ENCODE measurements at places on chromosomes 13 and 19.

- DNase-seq = no peak
Measured at GRCh38 chr19:1366296-1366695, 17.4 kb upstream of the NDUFS7 start.

- DNase-seq = no peak
Measured at GRCh38 chr13:45396533-45397095, 21.6 kb downstream of the SLC25A30 start.

DNA sequence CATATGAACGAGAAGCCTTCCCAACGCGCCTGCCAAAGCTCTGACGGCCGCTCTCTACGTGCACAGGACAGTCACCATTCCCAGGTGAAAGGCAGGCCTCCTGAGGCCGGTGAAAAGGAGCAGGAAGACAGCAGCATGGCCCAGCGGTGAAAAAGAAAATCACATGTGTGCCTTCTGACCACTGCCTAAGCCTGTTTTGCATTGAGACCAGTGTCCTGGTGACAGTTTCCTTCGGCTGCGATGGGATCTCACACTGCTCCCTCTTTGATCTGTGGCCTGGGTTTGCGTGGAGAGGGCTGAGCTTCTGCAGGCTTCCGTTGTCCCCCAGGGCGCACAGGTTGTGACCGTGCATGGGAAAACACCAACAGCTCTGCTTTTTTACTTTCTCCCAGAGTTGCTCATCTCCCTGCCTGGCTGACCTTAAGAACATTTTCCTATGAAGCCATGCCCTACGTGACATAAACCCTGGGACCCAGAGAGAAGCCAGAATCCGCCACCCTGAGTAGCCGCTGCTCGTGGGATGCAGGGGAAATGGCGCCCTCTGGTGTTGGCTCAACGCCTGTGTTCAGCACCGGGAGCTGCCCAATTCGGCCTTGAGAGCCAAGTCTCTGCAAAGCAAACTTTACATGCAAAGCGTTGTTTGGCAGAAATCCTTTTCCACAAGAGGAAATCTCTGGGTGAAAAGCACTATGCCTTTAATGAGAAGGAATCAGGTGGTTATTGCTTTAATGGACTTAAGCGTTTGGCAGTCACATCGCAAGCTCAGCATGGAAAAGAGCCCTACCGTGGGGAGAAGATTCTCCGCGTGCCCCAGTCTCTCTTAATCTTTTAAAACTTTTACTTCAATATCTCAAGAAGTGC, 112.2 kb upstream of the GPR12 start:
- DNase-seq = no peak

- peak; percentile 74 for DNase-seq
Measured at GRCh38 chr13:79451500-79451962, 29.4 kb upstream of the NDFIP2 start.

DNA sequence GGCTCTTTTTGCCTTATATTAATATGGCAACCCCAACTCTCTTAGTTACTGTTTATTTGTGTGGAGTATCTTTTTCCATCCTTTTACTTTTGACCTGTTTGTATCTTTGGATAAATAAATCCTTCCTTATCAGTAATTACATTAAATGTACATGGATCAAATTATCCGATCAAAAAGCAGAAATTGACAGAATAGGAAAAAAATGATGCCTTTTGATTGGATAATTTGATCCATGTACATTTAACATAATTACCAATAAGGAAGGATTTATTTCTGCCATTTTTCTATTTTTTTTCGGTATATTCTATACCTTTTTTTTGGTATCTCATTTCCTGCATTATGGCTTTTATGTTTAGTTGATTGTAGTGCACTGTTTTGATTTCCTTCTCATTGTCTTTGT, 57.2 kb downstream of the ZMYM2 start:
- no peak for DNase-seq

DNA sequence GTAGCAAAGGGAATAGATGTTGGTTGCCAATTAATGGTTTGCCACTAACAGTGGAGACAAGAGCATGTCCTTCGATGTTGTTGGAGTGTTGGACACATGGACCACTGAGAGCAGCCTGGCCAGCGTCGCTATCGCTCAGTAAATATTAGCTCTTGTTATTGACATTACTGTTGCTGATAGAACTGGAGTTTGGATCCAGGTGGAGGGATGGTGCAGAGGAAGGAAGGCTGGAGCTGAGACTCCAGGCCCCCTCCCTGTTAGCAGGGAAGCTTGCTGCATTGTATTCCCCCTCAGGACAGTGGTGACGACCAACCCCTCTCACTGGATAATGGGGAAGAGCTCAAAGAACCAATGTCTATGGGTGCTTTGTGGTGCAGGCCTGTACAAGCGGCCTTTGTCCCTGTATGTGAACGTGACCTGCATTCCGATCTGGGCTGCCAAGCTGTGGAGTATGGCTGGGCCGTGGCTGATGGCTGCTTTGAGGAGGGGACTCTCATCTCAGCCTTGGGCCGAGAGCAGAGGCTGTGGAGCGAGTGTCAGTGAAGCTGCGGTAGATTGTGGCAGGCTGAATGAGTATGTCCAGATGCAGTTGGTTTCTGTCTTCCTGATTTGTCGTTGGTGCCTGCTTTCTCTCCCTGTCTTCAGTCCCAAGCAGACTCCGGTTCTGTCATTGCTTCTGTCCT, 7.0 kb downstream of the CLASRP start:
- DNase-seq = no peak

DNA sequence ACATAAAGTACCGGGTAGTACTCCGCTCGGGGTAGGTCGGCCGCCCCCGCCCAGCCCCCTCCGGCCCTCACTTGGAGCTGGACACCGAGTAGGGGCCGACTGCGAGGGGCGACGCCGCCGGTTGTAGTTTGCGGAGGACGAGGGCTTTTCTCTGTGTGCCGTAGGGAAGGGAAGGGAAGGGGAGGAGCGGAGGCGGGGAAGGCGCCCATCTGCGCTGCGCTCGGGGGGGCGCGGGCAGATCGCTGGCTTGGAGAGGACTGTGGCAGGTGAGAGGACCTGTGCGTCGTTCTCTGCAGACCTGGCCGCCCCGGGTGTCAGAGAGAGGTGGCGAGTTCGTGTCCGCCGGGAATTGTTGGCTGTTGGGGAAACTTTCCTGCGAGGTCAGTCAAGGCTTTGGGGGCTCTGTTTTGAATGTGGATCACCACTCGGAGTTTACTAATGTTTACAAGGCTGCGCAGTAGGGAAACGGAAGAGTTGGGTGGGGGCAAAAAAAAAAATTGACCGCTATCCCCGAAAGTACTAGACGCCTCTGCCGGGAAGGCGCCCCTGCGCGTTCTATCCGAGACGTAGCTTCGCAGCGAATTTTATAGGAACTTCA, 1.4 kb downstream of the ING1 start:
- no peak for DNase-seq

- no peak for DNase-seq
Measured at GRCh38 chr13:21675095-21675991, 4.5 kb downstream of the FGF9 start.

DNA sequence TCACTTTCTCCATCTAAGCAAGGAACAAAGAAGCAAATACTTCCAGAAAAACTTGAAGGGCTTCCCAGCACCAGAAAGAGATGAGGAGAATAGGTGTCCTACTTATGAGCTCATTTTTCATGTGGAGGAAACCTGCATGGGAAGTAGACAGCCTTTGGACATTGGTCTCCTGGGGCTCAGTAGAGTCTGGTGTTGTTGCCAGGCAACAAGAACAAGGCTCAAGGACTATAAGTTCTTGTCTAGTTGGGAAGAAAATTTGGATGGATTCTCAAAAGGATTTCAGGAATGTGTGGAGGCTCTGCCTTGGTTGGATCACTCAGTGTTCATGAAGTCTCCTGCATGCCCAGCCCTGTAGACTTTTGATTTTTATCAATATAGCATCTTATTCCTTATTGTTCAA, 84.5 kb downstream of the MBNL2 start:
- no peak for DNase-seq

GRCh38 chr13:18961383-18962117, 220.1 kb downstream of the TUBA3C start:
- DNase-seq = no peak

DNA sequence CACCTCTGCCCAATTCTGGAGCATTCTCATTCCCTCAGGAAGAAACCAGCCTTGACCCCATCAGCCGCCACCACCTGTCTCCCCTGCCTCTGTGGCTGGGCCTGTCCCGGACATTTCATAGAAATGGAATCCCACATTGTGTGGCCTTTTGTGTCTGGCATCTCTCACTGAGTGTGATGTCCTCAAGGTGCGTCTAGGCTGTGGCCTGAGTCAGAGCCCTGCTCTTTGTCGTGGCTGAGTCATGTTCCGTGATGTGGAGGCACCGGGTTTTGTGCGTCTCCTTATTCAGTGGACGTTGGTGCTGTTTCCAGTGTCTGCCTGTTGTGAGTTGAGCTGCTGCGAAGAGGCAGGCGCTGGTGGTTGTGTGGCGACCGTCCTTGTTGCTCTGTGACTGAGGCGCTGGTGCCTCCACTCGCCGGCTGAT, 3.5 kb downstream of the FZR1 start:
- DNase-seq = no peak

- no peak for DNase-seq
Measured at GRCh38 chr13:112234131-112234875, 141.9 kb upstream of the SPACA7 start.

GRCh38 chr13:81596224-81596753, 1255.4 kb upstream of the SPRY2 start:
- no peak for DNase-seq

GRCh38 chr13:50075619-50076097, 60.4 kb downstream of the KCNRG start:
- no peak for DNase-seq

DNA sequence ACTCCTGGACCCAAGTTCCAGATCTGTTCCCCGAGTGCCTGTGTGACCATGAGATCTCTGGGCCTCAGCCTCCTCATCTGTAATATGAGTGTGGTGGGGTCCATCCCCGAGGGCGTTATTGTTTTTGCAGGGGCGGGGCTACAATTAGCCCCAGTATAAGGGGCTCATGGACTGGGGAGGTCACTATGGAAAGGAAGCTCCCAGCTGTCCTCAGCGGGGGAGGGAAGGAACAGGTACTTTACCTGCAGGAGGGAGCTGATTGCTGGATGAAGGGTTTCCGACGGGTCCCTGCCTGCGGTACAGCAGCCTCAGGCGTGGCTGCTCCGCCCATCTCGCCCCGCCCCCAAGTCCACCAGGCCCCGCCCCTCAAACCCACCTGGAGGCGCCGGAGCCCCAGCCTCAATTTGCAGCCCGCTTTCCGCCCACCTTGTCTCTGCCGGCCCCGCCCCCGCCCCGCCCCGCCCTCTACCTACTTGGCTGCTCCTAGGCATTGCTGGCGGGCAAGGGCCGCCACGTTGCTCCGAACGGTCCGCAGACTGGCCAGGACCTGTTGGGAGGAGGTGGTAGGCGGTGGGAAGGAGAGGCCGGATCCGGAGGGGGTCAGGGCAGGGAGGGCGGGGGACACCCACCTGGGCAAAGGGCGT, 5.5 kb downstream of the PDE4C start:
- DNase-seq = no peak

GRCh38 chr13:92500192-92500591, 726.4 kb upstream of the GPC6 start:
- no peak for DNase-seq

- DNase-seq = no peak
Measured at GRCh38 chr19:48900477-48901406, 630 bp downstream of the NUCB1 start.

GRCh38 chr19:1833540-1833939, 14.7 kb downstream of the REXO1 start:
- no peak for DNase-seq

GRCh38 chr19:32570081-32570785, 10.8 kb upstream of the PDCD5 start:
- no peak for DNase-seq

GRCh38 chr13:97367016-97367822, 66.8 kb upstream of the RAP2A start:
- DNase-seq = peak; percentile 84
